ENCODE measurements at places on chromosomes 6 and 20.

GRCh38 chr6:23272536-23272935, 703.2 kb downstream of the HDGFL1 start:
- DNase-seq = no peak

DNA sequence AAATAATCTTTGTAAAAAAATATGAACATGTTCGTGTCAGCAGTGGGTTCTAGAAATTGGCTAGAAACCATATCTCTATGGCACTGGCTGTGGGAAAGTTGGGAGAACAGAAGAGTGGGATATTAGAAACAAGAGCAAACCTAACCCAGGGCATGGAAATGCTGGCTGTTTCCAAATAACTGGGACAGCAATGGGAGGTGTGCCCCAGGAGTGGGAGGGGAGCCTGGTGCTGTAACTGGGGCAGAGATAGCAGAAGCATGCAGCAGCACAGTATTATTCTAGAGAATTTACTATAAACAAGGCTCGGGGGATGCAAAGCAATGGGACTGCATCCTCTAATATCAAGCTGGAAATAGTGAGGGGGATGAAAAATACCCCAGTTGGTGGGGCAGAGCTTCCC, 175.0 kb downstream of the KIF6 start:
- no peak for DNase-seq

DNA sequence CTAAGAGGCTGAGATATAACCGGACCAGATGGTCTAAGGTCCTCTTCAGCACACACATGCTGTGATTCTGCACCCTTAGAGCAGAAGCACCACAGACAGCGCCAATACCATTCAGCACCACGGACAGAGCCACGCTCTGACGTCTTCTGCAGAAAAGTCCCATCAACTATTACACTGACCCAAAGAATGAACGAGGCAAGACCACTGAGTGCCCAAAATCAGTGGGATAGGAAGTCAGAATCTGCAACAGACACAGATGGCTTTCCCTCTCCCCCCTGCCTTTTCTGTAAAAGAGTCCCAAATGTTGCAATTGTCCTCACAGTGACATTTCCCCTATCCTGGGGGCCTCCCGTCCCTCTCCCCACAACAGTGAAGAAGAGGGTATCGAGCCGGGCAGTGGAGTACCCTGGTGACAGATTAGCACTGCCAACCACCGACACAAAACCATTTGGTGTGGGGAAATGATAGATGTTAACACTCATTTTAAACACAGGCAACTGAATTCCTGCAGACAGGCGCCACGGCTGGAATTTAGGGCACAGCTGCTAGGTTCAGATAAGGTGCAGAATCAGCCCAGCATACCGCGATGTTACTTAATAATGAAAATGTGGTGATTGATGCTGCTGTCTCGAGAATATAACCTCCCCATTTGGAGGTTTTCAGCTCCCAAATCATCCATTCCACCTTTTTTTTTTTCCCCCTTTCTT, 66.6 kb upstream of the CTNNBL1 start:
- peak; percentile 34 for DNase-seq

- DNase-seq = no peak
These were observed 66.9 kb downstream of the STX11 start for GRCh38 chr6:144217264-144217663.

- DNase-seq = peak; percentile 82
These were observed 172.2 kb downstream of the ARID1B start for GRCh38 chr6:156949376-156949775.

DNA sequence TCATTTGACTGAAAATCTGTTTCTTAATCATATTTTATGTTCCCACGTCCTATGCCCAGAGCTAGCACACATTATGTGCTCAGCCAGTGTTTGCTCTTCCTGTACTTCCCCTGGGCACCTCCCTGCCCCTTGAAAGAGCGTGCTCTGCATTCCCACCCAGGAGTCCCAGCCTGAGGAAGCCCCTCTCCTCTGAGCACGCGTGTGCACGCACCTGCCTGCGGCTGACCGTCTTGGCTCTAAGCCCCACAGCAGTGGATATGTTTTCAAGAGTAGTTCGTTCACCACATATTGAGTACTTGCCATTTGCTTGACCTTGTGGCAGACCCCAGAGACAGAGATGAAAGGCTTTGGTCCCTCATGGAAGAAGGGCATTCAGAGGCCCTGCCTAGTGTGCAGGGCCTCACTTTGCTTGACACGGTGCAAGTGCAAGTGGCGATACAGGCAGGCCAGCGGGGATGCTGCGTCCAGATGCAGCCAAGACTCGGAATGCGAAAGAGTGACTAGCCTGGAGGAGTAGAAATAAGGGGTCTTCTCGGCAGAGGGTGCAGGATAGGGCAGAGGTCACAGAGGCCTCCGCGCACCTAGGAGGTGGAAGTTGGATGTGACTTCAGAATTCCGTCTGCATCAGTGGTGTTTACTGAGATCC, 14.1 kb downstream of the SYNDIG1 start:
- DNase-seq = no peak

GRCh38 chr6:100892116-100892515, 11.0 kb upstream of the ASCC3 start:
- no peak for DNase-seq

DNA sequence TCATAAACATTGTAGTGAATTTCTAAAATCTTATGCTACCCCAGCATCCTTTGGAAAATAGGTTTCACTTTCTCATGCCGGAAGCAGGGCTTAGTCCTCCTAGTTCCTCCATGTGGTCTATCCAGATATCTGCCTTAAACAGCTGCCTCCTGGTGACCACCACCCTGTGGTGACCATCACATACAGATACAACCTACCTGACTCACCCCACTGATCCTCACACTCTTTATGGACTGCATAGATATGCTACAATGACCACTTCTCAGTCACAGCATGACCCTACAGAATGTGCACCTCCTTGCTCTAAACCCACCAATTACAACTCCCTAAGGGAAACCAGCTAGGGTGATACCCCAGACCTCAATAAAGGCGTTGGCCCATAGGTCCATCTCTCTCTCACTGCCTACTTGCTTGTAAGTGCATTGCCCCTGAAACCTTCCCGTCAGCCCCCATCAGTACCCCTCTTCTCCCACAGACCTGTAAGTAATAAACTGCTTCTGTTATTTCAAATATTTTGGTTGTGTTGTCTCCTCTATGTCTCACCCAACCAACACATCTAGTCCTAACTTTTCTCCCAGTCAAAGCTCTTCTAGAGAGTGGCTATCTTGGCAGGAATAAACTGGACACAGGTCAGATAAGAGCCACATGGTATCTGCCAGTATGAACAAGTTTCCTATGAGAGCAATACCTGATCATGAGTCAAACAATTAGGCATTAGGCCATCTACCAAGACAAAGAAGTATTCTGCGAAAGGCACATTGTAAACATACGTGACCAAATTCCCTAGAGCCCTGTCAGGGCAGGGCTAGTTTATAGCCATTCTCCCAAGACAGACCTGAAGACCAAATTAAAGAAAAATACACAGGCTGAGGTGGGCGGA, 39.4 kb upstream of the PLEKHG1 start:
- no peak for DNase-seq

- no peak for DNase-seq
These were observed 28.2 kb downstream of the ESF1 start for GRCh38 chr20:13756551-13756950.

All from astrocyte (in vitro differentiated cells and primary cell).